ENCODE measurements at places on chromosomes 3 and 15. TPM values are rescaled to one million over a fixed set of nuclear protein-coding genes. Genes with fewer than 3 reads are reported as not detected.

Gene CCR3
- 0.94 TPM for total RNA-seq

Gene PARP15
- total RNA-seq: not detected

Gene PLCL2
- total RNA-seq: 5.0 TPM

Gene CPLX3
- total RNA-seq: not detected

Gene LRRC49
- 10.9 TPM for total RNA-seq

Gene CCR8
- total RNA-seq: not detected

Gene SPINT1
- total RNA-seq: not detected

Gene PTX3
- 809 TPM for total RNA-seq

Gene MORC1
- total RNA-seq: not detected

Gene TM4SF1
- total RNA-seq: 76.5 TPM

Gene ACAP2
- total RNA-seq: 38.4 TPM

Gene CNTN4
- 0.12 TPM for total RNA-seq

Gene GUCA1C
- total RNA-seq: not detected

Gene STRIT1
- not detected for total RNA-seq

Gene TTC23
- total RNA-seq: 26.8 TPM

Gene TRAIP
- total RNA-seq: 2.8 TPM

Gene CRYGS
- 0.75 TPM for total RNA-seq

Gene GXYLT2
- total RNA-seq: 49.7 TPM

Gene SLC30A4
- total RNA-seq: 7.8 TPM

Gene DGKG
- under 0.01 TPM for total RNA-seq

Gene SERP1
- 263 TPM for total RNA-seq

Gene BFSP2
- total RNA-seq: not detected

Gene SCN11A
- total RNA-seq: under 0.01 TPM

Gene DUOX1
- total RNA-seq: 0.08 TPM

Gene SERPINI2
- total RNA-seq: not detected

Gene B3GALNT1
- total RNA-seq: 8.2 TPM

Gene SEC62
- 42.3 TPM for total RNA-seq

Gene MITF
- total RNA-seq: 0.68 TPM

Gene ANKUB1
- not detected for total RNA-seq

Gene CELF6
- total RNA-seq: 0.35 TPM

Gene BNC1
- 0.47 TPM for total RNA-seq

Gene SPATA12
- total RNA-seq: under 0.01 TPM

Gene TRPC1
- total RNA-seq: 29.0 TPM

Gene POLG
- total RNA-seq: 69.8 TPM

Gene CHRFAM7A
- 1.9 TPM for total RNA-seq

Gene RTP3
- total RNA-seq: not detected

Gene RASL12
- total RNA-seq: 4.1 TPM

Gene MUC13
- not detected for total RNA-seq

Gene MGLL
- total RNA-seq: 18.7 TPM

Gene PPARG
- total RNA-seq: 27.5 TPM

Gene UMPS
- 22.8 TPM for total RNA-seq

Gene ZNF80
- not detected for total RNA-seq

Gene PLCB2
- total RNA-seq: 0.23 TPM

Gene HIGD2B
- total RNA-seq: not detected

Gene TCAIM
- total RNA-seq: 10.8 TPM

Gene GNAT1
- total RNA-seq: not detected

Gene VIPR1
- total RNA-seq: 19.5 TPM

Gene GP9
- not detected for total RNA-seq

Gene RTP4
- total RNA-seq: 1.6 TPM

Gene HYAL1
- total RNA-seq: 0.60 TPM

Gene GRM2
- total RNA-seq: 0.12 TPM

Gene DAG1
- 19.3 TPM for total RNA-seq

Gene ZFAND6
- total RNA-seq: 81.7 TPM

Gene COLQ
- 0.35 TPM for total RNA-seq

Gene FRMD5
- 15.4 TPM for total RNA-seq

Gene CCDC54
- total RNA-seq: not detected

Gene GCSAM
- total RNA-seq: not detected
